ENCODE measurements at places on chromosomes 4 and X.
A peak's percentile ranks its signal among the peaks of the same experiment; 100 is the strongest.

DNA sequence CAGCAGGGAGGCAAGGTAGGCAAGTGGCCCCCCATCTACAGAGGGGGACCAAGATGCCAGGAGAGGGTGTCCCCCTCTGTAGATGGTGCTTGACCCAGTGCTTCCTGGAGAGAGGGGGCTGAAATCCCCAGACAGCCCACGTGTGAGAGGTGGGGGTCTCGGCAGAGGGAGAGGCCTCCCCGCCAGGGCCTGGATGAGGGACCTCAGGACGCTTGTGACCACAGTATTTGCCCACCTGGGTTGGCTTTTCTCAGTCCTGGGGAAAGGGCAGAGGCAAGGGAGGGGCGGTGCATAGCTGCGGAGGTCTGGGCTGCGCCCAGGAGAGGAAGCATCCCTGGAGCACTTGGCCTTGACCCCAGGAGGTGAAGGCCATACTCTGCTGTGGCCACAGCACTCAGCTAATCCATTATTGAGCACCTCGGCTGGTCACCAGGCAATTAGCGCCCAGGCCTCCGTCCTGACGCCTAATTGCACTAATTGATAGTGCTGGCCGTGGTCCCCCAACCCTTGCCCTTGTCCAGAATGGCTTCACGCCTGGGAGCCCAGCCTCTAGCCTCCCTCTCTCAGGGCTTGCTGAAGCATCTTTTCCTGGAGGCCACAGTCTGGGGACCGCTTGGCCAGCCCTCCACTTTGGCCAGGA, 30.7 kb downstream of the HMX1 start:
- peak; percentile 35 for DNase-seq

GRCh38 chrX:136200466-136200865, 50.7 kb downstream of the MAP7D3 start:
- DNase-seq: no peak

- DNase-seq: no peak
Observed at GRCh38 chr4:140448830-140449229, 21.4 kb upstream of the CLGN start.

DNA sequence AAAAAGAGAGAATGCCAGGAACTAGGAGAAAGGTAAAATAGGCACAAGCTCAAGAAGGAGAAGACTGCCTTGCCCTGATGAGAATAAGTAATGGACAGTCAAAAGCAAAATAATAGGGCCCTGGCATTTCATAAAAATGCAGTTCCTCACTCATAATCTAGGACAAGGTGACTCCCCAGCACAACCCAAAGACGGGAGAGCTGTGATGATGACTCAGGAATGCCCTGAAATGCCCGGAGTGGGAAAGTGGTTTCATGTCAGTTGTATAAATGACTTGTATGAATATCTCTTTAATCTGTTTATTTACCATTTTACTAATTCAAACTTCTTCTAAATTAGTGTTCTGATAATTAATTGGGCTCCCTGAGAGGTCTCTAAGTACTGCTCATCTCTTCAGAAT, 28.8 kb upstream of the SETD7 start:
- DNase-seq: no peak

GRCh38 chr4:159682996-159683395, 580.1 kb downstream of the RAPGEF2 start:
- DNase-seq: no peak

DNA sequence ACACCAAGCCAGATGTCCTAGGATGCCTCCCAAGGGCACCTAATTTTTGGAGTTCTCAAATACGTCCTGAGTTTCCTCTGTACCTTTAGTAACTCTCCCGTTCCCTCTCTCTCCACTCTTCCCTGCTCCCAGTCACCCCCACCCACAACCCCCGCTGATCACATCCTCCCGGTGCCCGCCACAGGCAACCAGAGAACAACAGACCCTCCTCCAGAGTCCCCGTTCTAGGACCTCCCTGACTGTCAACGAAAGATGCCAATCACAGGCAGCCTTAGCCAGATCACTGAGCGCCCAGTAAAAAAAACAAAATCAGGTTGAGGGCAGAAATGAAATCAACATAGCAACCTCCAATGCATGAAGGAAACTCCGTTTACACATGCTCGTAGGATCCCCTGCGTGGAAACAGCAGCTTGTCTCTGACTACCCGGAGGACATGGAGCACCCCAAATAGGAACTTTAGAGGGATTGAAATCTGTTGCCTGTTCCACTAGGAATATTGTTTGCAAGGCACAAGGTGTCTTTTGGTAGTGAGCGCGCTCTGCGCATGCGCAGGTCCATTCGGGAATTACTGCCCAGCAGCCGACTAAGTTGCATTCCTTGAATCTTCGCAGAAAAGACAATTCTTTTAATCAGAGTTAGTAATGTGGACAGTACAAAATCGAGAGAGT, at the start of gene GABRB1:
Gene GABRB1 (plus strand): TSS at position 557 of the 668 bp plus-strand sequence.
- peak; percentile 63 for DNase-seq

DNA sequence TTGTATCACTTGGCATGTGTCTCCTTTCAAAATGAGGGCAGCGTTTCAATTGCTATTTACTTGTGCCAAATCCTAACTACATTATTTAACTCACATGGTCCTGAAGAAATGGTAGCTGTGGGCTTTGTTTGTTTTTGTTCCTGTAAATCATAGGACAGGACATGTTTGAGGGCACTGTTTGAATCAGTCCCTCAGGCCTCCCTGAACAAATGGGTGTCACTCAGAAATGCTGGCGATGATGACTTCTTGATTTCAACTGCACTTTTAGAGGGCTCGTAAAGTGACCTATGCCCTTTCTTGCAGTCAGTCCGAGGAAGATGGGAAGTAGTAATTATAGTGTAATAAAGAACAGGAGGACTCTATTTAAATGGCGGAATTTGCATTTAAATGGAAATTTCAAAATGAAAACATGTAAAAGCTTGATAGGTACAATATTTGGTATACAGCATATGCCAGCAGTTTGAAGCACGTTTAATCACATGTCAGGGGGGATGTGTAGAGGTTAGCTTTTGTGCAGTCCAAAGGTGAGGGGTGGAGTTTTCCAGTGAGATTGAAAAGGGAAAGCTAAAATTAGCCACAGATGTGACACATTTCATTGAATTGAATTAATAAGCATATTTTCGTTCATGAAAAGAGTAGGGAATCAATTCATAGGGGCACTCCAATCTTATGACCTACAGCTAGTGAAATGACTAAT, 1958.7 kb upstream of the IGFBP7 start:
- DNase-seq: no peak

DNA sequence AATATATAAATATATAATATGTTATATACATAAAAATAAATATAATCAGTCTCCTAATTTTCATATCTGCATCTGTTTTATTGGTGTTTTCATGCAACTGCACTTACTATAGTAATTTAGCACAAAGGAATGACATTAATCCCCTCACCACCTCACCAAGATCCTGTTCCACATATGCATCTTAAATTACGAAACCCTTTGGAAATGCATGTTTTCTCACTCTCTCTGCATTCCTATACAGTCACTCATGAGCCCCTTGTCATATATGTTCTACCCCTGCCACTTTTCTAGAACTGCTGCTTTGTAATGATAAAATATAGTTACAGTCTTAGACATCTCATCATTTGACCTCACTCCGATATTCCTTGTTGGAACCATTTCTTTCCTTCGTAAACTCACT, 728.7 kb upstream of the SLIT2 start:
- DNase-seq: no peak

DNA sequence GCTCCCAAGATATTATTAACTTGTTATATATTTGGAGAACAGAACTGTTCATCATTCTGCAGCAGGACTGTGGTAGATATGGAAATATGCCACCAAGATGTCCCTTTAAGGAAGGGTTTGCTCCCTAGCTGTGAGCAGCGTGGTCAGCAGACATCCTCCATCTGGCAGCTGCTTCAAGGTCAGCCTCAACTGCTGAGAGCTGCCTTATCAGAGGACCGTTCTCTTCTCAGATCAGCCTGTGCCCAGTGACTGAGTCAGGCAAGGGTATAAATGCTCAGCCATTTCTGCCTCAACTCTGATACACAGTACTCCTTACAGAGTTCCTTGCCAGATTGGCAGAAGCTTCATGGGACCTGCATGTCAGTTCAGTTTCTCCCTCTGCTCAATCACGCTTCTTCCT, 63.4 kb upstream of the MAGEB2 start:
- no peak for DNase-seq

GRCh38 chr4:156298230-156298629, 344.6 kb upstream of the CTSO start:
- no peak for DNase-seq

GRCh38 chrX:49183701-49184281, 2.4 kb downstream of the PRICKLE3 start:
- no peak for DNase-seq

DNA sequence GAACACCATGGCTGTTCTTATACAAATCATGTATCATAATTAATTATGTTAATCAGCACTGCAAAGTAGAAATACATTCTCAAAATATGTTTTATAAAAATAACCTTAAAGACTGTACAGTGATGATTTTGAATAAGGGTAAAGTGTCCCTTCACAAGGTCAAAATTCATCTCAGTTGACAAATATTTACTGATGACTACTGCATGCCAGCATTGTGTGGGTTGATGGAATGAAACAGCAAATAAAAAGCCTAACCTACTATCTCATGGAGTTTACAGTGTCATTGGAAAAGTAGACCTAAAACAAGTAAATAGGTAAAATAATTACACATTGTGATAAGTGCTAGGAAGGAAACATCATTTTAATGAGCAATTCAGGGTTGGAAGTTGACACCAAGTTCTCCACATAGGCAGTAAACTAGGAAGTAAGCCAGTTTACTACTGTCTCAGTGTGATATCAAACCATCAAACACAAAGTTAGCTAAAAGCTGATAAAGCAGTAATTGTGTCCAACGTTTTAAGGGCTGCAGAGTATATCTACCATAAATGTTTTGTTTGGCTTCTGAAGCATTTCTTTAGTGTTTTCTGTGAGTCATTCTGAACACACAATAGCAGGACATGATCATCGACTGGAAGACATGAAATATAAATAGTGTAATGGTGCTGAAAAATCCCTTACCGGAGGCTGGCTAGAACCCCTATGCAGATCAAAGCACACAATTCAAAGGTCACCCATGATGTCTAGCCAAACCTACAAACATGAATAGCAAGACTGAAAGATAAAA, 221.8 kb downstream of the DACH2 start:
- DNase-seq: no peak

- no peak for DNase-seq
Observed at GRCh38 chr4:141046255-141046654, 87.0 kb downstream of the RNF150 start.

DNA sequence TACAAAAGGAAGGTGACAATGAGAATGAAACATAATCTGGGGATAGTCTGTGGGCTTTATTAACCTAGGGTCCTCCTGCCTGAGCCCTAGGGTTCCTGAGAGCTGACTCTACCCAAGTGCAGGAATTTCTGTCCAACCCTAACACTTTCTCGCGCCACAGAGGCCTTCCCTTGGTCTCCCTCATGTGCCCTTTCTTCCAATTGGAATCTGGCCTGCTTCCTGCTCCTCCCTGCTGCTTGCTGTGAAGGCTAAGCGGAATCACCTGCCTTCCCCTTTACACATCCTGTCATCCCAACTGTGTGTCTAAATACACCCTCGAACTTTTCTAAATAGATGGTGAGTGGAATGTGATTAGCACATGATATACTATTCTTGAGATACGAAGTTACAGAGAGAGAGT, 5.9 kb downstream of the MAGEA11 start:
- no peak for DNase-seq

- no peak for DNase-seq
Observed at GRCh38 chr4:128854433-128854832, 44.9 kb downstream of the JADE1 start.

GRCh38 chr4:150323406-150324325, 245.4 kb downstream of the DCLK2 start:
- DNase-seq: no peak

DNA sequence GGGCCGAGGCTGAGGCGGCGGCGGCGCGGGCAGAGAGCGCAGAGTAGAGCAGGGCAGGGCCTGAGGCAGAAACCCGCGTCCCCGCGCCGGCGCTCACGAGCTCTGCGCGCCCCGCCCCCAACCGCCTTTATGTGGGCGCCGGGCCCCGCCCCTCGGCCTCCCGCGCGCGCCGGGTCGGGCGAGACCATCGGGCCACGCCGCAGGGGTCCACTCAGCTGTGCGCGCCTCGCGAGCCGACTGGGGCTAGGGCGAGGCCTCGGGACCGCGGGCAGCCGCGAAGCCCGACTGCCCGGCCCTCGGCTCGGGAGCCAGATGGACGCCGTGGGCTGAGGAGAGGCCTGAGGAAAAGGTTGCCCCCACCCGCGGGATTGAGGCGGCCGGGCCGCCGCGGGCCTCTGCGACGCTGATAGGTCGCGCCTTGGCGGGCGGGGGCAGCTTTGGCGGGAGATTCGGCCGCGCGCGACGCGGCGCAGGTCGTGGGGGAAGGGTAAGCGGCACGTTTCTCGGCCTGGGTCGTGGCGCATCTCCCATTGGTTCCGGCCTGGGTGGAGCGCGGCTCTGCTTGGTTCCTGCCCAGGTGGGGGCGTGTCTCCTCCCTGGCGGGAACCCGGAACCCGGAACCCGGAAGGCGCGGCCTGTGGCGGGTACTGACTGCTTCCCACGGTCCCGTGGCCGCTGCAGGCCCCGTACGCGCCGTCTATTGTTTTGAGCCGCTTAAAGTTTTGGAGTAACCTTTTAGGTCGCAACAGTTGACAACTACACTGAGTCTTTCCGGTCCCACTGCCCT, at the start of gene SLBP:
Gene SLBP (minus strand): TSS at position 104 of the 787 bp plus-strand sequence. CDS start 131 bp downstream, outside the sequence.
- peak; percentile 99 for DNase-seq

GRCh38 chr4:82562564-82562854, 721 bp upstream of the TMEM150C start:
- no peak for DNase-seq

- DNase-seq: no peak
Observed at GRCh38 chrX:3184176-3184930, 143.1 kb downstream of the ARSF start.

GRCh38 chr4:76607266-76607799, 172.3 kb downstream of the SHROOM3 start:
- DNase-seq: no peak

DNA sequence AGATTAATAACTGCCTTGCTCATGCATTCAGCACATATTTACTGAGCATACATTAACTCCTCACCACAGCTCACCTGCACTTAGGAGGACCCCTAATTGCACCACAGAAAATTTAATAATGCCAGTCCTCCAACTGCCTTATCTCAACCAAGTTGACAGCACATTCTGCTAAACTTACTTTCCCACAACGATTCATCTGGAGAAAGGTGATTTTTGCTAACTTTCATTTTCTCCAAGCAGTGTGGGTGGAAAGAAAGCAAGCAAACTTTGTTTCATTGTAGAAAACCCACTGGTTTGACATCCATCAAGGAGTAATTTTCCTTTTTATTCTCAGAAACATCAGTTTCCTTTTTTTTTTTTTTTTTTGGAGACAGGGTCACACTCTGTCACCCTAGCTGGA, 49.1 kb downstream of the RASGEF1B start:
- DNase-seq: no peak

DNA sequence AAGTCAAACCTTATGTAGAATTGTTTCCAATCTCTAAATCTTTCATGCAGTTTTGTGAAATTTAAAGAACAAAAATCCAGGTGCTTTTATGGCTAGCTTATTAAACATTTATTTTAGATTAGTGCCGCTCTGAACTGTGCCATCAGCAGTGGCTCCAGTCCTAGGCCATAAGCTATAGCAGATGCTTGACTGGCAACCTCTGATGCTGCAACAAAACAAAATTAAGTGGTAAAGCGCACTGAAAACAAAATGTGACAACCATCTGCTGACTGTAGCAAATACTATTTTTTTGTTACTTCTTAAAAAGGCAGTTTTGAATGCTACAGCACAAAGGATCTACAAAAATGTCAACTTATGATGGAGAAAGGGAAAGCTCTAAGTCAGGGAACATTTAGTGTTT, 237.4 kb downstream of the DCLK2 start:
- no peak for DNase-seq

- DNase-seq: no peak
Observed at GRCh38 chr4:18405054-18405453, 383.5 kb upstream of the LCORL start.

Measured in lower lobe of right lung (tissue), 2 donors.